Tibial artery (tissue), 4 donors: ENCODE measurements at places on chromosomes 1 and 21.

DNA sequence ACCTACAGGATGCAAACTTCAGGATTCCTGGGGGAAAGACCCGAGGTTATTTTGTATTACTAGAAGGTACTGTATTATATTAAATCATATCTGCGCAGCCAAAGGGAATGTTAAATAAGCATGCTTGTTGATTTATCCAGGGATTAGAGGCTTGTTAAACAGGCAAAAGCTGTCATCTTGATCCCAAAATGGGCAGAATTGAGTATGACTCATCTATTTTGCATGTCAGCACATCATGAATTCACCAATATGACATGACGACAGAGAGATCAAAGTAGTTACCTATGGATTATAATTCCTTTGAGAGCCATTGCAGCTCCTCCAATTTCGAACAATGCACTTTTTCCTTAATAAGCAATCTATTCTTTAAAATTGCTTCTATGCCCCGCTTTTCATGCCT is 66.1 kb downstream of the TBX15 start:
- DNase-seq: no peak

GRCh38 chr1:194331758-194332157 is 1145.3 kb upstream of the B3GALT2 start:
- no peak for DNase-seq

- DNase-seq: no peak
Measured at GRCh38 chr1:205391386-205391785, 30.5 kb downstream of the LEMD1 start.

- DNase-seq: no peak
Measured at GRCh38 chr1:211788626-211789025, 41.9 kb downstream of the LPGAT1 start.

GRCh38 chr1:31183927-31184554 is 55.6 kb downstream of the NKAIN1 start:
- no peak for DNase-seq

DNA sequence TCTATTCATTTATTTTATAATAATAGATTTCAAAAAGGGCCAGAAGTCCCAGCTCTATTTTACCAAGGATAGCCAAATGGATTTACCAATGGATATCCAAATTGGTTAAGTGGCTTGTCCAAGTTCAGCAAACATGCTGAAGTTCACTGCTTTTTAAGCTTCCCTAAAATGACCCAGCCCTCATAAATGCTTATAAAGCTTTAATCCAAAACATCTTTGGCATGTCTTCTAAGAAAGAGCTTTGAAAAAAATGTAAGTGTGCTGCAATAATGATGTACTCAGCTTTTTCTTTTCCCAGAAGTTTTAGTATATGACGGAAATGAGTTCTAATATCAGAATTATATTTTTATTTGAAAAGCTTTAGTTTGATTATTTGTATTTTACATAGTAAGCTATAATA is 451.5 kb upstream of the ADAMTS5 start:
- DNase-seq: no peak

DNA sequence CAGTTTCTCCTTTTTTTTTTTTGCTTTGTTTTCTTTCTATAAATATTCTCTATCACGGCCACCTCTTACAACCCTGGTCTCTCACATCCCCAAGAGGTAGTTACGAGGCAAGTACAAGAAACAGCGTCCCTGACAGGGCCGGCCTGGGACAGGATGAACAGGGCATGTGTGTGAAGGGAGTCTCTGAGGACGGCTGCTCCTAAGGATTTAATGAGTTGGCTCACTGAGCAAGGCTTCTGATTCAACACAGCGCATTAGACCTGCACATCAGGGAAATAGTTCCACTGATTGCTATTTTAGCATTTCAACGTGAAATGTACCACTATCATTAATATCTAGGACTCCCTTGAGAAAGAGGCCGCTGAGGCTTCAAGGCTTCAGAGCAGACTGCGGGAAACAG is 54.0 kb downstream of the NTPCR start:
- no peak for DNase-seq

GRCh38 chr1:35884934-35885333 is 1.9 kb downstream of the AGO1 start:
- DNase-seq: no peak

DNA sequence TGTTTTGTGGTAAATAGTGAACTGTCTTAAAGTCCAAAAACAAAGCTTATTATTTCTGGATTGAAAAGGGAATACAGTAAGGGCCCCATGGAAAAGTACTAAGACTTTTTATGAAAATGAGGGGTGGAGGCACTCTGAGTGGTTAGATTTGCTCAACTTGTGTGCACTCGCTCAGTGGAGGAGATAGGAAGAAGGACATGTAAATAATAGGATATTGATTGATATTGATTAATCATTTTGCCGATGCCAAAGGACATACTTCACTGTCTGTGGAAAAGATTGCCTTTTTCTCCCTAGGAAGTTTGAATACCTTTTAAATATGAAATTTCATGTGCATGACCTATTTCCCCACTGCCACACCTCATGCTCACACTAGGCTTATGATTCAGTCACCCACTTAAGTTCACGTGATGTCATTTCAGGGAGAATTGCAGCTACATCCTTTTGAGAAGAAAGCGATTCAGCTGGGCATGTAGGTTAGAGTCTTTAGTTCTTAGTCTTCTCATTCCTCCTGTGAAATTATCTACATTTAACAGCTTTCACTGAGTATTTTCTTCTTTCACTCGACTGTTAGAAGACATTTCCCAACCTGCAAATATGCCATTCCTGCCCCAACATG is 5.0 kb downstream of the MTR start:
- no peak for DNase-seq

DNA sequence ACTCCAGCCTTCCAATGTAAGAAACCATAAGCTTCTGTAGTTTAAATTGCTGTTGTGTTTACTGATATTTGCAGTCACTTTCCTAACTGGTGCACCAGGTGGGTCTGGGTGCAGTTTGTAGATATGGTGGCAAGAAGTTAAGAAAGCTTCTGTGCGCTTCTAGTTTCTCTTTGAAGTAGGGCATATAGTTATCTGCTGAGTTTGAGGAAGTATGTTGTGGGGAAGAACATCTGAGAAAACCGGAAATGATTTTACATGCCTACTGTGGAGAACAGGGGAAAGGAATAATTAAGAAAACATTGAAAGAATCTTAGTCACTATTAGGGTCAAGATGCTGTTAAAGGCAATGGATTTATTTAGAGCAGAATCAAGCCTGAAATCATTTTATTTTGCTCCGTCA is 14.9 kb upstream of the SLC44A5 start:
- no peak for DNase-seq

GRCh38 chr1:18182398-18183160 is 75.0 kb downstream of the IGSF21 start:
- DNase-seq: no peak

GRCh38 chr1:162899422-162900146 is 38.6 kb upstream of the CCDC190 start:
- DNase-seq: no peak

- DNase-seq: no peak
Measured at GRCh38 chr1:47443530-47444296, 5.9 kb downstream of the FOXD2 start.
